Calu3 (cell line): ENCODE measurements at places on chromosomes 12 and 14. TPM values are rescaled to one million over a fixed set of nuclear protein-coding genes. Genes with fewer than 3 reads are reported as not detected.

DNAH10 gene
- 0.14 and 0.20 TPM in 2 replicates for total RNA-seq

COX6A1 gene
- total RNA-seq = 482 and 487 TPM in 2 replicates

CD163 gene
- total RNA-seq = not detected in 2 replicates

MIP gene
- not detected in 2 replicates for total RNA-seq

MEG3 gene
- not detected in 2 replicates for total RNA-seq

ST8SIA1 gene
- not detected in 2 replicates for total RNA-seq

SUPT16H gene
- 81.9 and 89.0 TPM in 2 replicates for total RNA-seq

FAM186B gene
- 0.29 and 0.47 TPM in 2 replicates for total RNA-seq

TMEM229B gene
- 0.76 and 2.5 TPM in 2 replicates for total RNA-seq

SRRM4 gene
- not detected in 2 replicates for total RNA-seq
